Activated T-helper 17 cell treated with anti-CD3 and anti-CD28 coated beads, Interleukin-2, amount 50 U/mL, for 72 hours (primary cell): ENCODE measurements at places on chromosomes 7 and 10.

- peak; percentile 83 for ATAC-seq
These were observed 24.6 kb downstream of the VSIR start for GRCh38 chr10:71748671-71749191.

DNA sequence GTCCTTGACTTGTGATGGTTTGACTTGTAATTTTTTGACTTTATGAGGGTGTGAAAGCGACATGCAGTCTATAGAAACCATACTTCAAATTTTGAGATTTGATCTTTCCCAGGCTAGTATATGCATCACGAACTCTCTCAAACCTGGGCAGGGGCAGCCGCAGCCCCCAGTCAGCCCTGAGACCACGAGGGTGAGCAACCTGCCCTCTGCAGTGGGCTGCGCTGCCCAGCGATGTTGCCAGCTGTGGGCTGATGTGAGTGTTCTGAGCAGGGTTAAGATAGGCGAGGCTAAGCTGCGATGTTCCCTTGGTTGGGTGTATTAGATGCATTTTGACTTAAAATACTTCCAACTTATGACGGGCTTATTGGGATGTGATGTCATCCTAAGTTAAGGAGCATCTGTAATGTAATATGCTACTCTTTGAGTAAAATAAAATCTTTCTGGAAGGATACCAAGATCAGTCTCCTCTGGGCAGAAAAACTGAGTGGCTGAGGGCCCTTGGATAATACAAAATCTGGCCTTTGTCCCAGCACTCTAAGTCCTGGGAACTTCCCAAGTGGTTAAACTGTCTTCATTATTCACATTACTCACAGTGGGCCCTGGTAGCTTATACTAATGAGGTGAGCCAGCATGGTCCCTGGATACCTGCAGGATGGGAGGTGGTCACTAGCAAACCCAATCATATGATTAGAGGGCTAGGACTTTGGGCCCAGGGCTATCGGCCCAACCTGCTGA, 28.4 kb upstream of the CNPY1 start:
- no peak for ATAC-seq

GRCh38 chr7:100044718-100045117, 4.9 kb upstream of the ZSCAN21 start:
- ATAC-seq, result no peak

DNA sequence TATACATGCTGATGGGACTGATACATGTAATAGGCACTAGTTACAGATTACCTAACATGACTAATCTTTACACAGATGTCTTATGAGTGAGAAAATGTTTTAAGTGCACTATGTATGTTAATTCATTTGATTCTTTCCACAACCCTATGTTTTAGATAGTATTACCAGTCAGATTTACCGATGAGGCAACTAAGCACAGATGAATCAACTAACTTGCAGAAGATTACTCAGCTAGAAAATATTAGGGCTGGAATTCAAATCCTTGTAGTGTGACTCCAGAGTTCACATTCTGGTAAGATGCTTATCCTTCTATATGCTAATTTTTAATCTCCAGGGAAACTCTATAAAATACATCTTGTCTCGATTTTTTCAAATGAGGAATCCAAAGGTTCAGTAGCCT, 964.9 kb downstream of the REEP3 start:
- no peak for ATAC-seq

DNA sequence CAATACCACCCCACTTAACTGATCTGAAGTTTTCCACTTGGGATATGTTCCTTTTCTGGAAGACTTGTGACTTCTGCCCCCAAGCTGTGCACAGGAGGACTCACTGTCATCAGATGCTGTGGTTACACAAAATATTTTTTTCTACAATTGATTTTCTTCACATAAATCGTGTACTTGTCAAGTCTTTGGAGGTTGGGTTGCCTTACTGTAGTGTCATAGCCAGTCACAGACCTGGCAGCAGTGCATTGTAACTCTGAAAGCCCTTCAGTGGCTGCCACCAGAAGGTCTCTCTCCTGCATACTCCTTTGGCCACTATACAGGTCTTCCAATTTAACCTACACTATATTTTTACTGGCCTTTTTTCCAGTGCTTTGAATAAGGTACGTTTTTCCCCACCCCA, 73.2 kb downstream of the SDK1 start:
- no peak for ATAC-seq

- ATAC-seq, result peak; percentile 89
These were observed 72.0 kb downstream of the SLC37A3 start for GRCh38 chr7:140326116-140326928.

- ATAC-seq, result no peak
These were observed 6.8 kb upstream of the TBRG4 start for GRCh38 chr7:45118292-45118691.

GRCh38 chr7:77788327-77788902, 9.8 kb downstream of the TMEM60 start:
- peak; percentile 35 for ATAC-seq

DNA sequence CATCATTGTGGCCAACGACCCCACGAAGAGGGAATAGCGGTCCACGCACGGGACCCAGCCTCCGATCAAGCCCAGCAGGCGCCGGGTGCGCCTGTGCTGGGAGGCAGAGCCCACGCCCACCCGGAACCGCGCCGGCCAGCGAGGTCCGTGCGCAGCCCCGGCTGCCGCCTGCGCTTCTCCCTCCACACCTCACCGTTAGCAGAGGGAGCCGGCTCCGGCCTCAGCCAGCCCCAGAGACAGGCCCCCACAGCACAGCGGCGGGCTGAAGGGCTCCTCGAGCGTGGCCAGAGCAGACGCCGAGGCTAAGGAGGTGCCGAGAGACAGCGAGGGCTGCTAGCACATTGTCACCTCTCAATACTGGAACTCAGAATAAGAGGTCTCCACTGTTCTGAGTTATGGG, 3.6 kb downstream of the ITPRID1 start:
- ATAC-seq, result no peak

- ATAC-seq, result no peak
These were observed 2.4 kb downstream of the SORBS1 start for GRCh38 chr10:95558593-95559320.

GRCh38 chr7:95478272-95479037, 7.3 kb upstream of the ASB4 start:
- ATAC-seq, result no peak

- ATAC-seq, result peak; percentile 42
These were observed 42.3 kb downstream of the BZW2 start for GRCh38 chr7:16688249-16688648.

- no peak for ATAC-seq
These were observed 214.8 kb downstream of the CNTNAP2 start for GRCh38 chr7:146331369-146331768.

DNA sequence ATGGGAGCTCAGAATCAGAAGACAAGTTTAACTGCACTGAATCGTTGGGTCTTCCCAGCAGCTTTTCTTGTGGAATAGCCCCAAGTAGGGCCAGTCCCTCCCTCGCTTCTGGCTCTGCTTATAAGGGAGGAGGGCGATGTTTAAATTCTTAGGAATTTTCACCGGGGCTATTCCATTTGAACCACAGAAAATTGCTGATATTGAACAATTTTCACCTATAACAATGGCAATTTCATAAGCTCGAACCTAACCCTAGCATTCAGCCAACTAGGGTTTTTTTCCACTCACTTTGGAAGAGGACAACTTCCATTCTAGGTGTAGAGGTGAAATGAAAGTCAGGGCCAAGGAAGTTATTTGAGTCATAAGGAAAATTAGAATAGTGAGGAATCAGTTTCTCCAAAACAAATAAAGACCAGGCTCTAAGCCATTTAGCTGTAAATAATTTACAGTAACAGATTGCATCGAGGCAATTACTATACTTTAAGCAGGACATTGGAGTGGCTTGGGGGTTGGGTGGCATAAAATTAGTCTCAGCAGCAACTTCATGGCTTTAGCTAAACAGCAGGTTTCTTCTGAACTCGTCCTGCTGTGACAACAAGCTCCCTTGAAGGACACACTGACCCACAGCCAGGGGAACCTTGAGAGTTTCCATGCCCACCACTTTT, 1.5 kb upstream of the ATP6V0A4 start:
- no peak for ATAC-seq

DNA sequence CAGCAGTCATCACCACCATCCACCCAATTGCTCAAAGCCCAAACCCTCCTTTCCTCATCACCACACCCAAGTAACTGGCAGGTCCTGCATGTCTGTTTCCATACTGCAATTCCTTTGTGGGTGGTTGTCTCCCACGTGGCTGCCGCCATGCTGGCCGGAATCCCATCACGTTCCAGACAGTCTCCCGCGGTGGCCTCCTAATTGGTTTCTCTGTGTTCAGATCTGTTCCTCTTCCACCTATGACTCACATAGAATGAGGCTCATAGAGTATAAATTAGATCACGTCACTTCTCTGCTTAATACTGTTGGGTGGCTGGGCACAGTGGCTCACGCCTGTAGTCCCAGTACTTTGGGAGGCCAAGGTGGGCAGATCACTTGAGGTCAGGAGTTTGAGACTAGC, 813.0 kb downstream of the TYW1 start:
- ATAC-seq, result no peak

GRCh38 chr10:1745780-1746456, 8.6 kb upstream of the ADARB2 start:
- no peak for ATAC-seq

GRCh38 chr10:78251016-78251385, 217.3 kb downstream of the RPS24 start:
- no peak for ATAC-seq

GRCh38 chr10:124374535-124375352, 44.0 kb downstream of the OAT start:
- ATAC-seq, result no peak

- ATAC-seq, result no peak
These were observed 15.7 kb downstream of the SLIT1 start for GRCh38 chr10:97169911-97170693.

DNA sequence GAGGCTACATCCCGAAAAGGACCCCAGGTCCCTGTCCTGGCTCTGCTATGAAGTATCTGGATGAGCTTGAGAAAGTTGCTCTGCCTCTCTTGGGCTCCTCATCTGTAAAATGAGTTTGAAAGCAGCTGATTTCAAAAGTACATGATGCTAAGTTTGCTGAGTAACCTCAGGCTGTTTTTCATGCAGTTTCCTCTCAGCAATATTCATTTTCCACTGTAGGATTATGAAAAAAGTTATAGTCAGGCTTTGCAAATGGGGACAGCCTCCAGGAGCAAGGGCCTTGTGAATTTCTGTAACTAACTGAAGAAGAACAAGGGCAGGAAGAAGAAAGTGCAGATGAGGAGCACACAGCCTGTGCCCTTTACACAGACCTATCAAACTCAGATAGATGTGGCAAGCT, 167.3 kb upstream of the KMT2E start:
- no peak for ATAC-seq

GRCh38 chr7:155365146-155365874, 67.6 kb downstream of the INSIG1 start:
- ATAC-seq, result no peak

DNA sequence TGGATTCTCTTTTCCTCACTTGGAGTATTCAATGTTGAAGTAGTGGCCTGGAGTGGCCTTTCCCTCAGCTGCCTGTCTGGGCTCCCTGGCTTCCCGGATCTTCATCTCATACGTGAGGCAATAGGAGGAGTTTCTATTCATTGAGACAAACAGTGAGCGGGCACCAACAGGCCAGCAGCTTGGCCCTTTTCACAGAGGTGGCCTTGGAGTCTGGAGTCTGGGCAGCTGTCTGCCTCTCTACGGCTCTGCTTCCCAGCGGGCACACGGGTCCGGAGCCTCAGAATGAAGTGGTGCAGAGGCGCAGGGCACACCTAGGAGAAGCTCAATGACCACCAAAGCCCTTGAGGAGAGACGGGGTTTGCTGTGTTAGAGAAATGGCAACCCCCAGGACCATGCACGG, 169.4 kb downstream of the CCDC3 start:
- ATAC-seq, result no peak

DNA sequence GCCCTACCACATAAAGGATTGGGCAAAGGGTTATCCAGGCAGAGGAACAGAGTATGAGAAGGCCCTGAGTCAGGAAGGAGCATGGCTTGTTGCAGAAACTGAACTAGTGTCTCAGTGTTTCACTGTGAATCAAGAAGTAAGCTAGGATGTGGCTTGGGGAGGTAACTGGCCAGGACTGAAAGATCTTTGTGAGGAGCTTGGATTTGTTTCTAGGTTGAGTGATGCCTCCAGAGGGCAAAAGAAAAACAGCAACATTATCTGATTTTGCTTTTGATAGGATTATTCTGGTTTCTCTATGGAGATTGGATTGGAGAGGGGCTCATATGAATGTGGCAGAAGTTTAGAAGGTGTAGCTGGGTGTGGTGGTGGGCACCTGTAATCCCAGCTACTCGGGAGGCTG, 137.9 kb upstream of the HDAC9 start:
- ATAC-seq, result no peak

- no peak for ATAC-seq
These were observed 30.6 kb downstream of the PODXL start for GRCh38 chr7:131525820-131526219.

- no peak for ATAC-seq
These were observed 19.7 kb downstream of the TSPAN12 start for GRCh38 chr7:120838281-120838682.

GRCh38 chr7:120303105-120303504, 30.1 kb downstream of the KCND2 start:
- ATAC-seq, result no peak

DNA sequence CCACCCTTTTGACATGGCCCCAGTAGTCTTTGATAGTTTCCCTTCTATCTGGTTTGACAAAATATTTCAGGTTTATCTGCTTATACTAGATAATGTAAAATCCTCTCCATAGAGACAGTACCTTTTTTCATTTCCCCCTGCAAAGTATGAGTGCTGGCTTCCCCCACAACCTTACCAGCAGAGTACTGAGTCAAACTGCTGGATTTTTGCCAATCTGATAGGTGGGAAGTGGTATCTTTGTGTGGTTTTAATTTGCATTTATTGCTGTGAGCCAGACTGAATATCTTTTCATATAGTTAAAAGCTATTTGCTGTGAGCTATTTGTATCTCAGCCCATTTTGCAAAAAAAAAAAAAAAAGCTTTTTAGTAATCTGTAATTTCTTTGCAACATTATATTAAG, 32.1 kb upstream of the HECTD2 start:
- ATAC-seq, result peak; percentile 80

GRCh38 chr10:7763929-7764328, 23.9 kb downstream of the KIN start:
- ATAC-seq, result no peak

DNA sequence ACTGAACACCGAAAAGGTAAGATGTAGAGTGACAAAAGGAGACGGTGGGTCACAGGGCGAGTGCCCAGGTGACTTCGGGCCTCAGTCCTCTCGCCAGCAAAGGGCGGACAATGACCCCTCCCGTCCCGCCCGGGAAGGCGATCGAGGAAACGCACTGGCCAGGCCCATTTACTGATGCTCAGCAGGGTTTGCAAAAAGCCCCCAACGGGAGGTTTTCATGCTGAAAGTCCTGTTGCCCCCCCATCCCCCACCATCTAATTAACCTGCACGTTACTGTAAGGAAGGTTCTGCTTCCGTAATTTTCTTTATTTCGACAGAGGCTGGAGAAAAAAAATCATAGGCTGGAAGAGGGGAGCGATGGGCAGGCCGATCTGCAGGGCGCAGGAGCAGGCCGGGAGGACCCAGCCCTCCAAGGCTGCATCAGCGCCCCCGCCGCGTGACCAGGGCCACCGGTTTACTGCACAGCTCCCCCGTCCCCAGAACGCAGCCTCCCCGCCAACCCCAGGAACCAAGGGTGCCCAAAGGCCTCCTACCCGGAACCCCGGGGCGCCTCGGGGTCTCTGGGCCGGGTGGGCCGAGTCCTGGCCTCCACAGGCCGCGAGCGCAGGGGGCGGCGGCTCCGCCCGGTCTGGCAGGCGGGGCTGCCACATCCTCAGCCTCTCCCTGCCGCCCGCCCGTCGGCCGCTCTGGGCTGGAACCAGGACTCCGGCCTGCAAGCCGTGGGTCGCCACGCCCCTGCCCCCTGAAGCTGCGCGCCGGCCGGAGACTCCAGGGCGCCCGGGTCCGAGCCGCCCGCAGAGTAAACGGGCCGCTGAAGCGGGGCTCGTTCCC, 613 bp downstream of the OAT start:
- ATAC-seq, result peak; percentile 47

- no peak for ATAC-seq
These were observed 1.9 kb downstream of the KCTD7 start for GRCh38 chr7:66630531-66630930.
